ENCODE measurements at places on chromosomes 1 and 21.

GRCh38 chr1:108537976-108538375 is 21.9 kb upstream of the EEIG2 start:
- DNase-seq, result no peak

DNA sequence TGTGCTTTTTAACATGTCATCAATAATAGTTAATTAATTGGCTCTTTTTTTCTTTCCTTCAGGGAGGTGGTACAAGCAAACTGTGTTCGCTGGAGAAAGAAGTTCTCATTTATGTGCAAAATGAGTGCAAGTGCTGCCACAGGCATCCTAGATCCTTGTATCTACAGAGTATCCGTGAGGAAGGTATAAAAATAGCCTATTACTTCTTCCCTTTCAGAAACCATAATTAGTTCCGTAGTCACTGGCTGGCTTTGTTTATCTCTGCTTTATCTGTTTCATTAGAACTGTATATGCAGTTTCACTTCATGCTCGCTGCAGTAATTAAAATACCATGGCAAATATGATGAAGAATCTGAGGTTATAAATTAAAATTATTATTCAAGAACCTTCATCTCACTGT is 40.6 kb downstream of the EEIG2 start:
- DNase-seq, result no peak

DNA sequence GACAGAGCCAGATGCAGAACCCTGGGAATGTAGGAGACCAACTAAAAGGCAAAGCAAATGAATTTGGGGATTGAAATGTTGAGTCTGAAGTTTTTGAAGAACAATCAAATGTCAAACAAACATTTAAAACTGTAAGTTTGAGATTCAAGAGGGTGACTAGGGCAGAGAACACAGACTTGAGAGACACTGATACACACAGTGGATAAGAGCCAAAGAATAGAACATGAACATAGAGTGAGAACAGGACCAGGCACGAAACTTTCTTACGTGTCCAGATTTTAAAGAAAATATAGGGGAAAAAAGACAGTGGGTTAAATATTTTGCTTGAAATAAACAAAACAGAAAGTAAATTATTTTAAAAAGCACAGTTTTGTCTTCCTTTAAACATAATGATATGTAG is 115.7 kb downstream of the DPYD start:
- DNase-seq, result no peak

GRCh38 chr1:1429671-1430073 is 5.8 kb upstream of the VWA1 start:
- DNase-seq, result peak; percentile 17

- DNase-seq, result no peak
Measured at GRCh38 chr1:167722870-167723251, 1.1 kb downstream of the MPZL1 start.

GRCh38 chr1:47918257-47918867 is 78.8 kb downstream of the TRABD2B start:
- DNase-seq, result no peak

GRCh38 chr1:197173571-197174507 is 27.4 kb upstream of the ASPM start:
- peak; percentile 6 for DNase-seq

GRCh38 chr1:233294913-233295236 is 650 bp downstream of the PCNX2 start:
- peak; percentile 53 for DNase-seq

DNA sequence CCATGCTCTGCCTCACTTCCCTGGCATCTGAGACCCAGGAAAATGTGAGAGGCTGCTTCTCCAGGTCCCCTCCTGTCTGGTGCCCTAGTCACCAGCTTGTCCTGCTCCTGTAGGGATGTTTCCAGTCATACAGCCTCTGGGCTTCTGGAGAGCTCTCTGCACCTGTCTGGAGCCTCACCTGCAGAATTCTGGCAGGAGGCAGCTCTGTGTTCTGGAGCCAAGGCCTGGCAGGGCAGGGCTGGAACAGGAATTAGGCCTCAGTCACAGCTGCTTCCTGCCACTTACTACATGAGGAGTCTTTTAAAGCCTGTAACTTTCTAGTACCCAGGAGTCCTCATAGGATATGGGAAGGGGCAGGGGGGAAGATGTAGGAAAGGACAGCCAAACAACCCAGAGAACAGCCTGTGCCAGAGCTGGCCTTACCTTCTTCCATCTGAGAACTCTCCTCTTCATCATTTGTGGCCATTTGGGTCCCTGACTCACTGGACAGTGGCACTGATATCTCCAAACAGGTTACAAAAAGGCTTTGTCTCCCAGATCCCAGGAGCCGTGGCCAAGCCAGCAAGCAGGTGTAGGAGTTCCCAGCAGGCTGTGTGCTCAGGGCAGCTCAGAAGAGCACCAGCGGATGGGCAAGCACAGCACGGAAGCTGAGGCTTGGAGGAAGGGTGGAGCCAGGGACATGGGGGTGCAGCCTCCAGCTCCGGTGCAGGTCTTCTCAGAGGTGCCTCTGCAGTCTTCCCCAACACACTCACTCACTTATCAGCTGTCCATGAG is 31.4 kb upstream of the ARTN start:
- no peak for DNase-seq

Measured in AG20443 (cell line).